Sigmoid colon (tissue), 7 donors: ENCODE measurements at places on chromosomes 2 and 18. TPM values are rescaled to one million over a fixed set of nuclear protein-coding genes. Genes with fewer than 3 reads are reported as not detected.

DNA sequence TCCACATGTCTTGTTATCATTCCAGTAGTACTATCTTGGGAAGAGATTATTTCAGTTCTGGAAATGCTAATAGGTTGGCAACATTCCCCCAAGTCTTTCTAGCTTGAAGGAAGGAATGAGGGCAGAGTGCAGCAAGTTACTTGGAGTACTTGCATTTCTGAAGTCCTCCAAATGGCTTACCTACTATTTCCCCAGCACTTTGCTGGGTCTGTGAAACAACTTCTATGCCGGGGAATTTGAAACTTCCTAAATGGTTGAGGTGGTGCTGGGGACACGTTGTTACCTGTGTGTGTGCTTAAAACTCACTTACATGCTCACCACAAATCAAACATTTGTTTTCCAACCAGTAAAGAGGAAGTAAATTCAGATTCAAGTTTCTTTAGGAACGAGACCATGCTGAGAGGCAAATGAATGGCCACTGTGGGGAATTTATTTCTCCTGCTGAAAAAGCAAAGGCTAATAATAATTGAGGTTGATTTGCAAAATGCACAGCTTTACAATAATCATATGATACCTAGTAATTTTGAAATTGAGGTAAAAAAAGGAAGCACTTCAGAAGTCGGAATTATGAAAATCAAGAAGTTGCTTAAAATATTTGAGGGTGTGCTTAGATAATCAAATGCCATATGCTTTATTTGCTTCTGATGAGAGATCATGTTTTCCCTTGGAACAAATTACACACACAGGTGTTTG lies 1167.7 kb upstream of the ZEB2 start:
- H3K27ac ChIP-seq, result no peak overlapping the region
- H3K4me3 ChIP-seq, result no peak overlapping the region
- no peaks in the 10 kb centered on the region for H3K4me1 ChIP-seq
- no peak for DNase-seq
- H3K36me3 ChIP-seq, result no peaks in the 10 kb centered on the region

GRCh38 chr2:225526760-225527390 lies 127.4 kb downstream of the NYAP2 start:
- no peak for DNase-seq
- no peak overlapping the region for H3K4me3 ChIP-seq
- H3K4me1 ChIP-seq, result no peaks in the 10 kb centered on the region
- no peak overlapping the region for H3K27ac ChIP-seq

DNA sequence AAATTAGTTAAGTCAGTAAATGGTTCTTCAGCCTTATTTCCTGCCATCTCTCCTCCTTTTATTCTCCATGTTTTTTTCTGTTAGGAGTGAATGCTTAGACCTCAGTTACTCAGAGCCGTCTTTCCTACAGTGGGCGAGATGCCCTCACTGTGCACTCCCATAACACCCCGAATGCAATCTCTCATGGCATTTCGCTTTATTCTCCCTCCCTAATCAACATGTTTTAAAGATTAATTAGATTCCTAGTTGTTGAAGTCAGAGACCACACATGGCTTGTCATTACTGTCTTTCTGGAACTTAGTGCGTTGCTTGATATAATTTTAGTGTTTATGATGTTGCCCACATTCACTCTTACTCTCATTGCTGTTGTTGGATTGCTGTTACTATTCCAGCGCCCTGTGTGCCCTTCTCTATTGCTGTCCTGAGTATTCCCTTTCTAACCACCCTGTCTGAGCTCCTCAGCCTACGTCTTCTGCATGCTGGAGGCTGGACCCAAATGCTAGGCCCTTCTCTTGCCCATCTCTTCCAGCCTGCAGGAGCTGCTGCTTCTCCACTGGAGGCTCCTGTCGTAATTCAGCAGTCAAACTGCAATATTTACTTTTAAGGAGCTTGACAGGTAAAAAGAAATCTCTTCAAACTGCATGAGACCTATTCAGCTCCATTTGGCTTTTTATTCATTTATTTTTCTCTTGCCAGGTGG lies 99.3 kb downstream of the MAP2 start:
- no peak for DNase-seq
- no peak overlapping the region for H3K4me3 ChIP-seq
- no peak overlapping the region for H3K27ac ChIP-seq
- no peaks in the 10 kb centered on the region for H3K27me3 ChIP-seq
- no peaks in the 10 kb centered on the region for H3K36me3 ChIP-seq

Gene PSMA8
- not detected for total RNA-seq

DNA sequence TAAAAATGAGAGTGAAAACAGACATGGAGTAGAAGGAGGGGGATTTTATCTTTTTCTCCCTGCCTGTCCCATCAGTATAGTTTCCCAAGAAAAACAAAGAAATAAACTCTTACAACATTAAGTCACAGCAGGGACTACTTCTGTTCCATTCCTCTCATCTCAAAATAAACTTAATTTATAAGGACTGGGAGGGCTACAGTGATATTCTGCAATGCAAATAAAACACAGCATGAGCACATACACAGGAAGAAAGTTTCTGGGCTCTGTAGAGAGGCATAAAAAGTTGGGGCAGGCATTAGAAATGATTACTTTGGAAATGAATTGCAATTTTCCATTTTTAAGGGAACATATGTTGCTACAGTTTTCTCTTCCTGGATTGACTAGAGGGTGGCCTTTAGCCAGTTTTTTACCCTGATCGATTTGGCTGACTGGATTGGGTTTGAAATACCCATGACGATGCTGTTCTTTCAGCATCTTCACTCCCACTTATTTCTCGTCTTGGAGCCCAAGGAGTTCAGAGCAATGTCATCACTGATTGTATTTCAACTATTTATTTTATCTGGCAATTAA lies 157.1 kb downstream of the ACTR3 start:
- no peak overlapping the region for H3K4me3 ChIP-seq
- no peaks in the 10 kb centered on the region for H3K36me3 ChIP-seq
- no peaks in the 10 kb centered on the region for H3K4me1 ChIP-seq
- no peak for DNase-seq

Gene SLC9A4
- not detected for total RNA-seq

DNA sequence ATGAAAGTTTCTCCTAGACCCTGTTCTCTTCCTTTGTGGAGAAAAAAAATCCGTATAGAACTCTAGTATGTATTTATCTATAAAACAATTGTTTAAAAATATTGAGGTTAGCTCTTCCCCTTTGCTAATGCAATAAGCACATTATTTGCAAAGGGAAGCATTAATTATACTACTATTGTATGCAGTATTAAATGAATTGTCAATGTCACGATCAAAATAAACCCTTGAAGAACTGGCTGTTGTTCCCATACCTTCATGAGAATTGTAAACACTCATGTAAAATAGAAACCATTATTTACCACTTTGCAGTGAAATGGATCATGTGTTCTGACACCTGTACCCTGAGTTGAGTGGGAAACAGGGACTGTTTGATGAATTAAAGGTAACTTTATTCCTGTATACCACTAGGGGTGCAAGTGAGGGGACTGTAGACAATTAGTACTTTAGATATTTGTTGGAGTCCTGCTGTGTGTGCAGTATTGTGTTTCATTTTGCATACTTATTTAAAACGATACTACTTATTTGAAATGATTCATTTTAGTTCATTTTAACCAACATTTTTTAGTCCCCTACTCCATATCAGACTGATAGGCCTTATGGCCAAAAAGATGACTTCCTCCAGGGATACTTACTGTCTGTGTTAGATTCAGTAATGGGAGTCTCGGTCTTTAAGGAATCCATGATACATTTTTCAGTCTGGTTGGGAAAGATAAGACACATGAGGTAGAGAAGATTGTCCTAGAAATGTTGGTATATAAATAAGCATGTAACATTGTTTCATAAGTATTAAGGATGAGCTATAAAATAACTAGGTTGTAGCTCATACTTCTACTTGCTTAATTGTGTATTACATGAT lies 7.9 kb downstream of the PKP4 start:
- no peaks in the 10 kb centered on the region for H3K4me1 ChIP-seq
- H3K27me3 ChIP-seq, result no peaks in the 10 kb centered on the region
- DNase-seq, result no peak
- H3K36me3 ChIP-seq, result no peaks in the 10 kb centered on the region
- H3K27ac ChIP-seq, result no peak overlapping the region

DNA sequence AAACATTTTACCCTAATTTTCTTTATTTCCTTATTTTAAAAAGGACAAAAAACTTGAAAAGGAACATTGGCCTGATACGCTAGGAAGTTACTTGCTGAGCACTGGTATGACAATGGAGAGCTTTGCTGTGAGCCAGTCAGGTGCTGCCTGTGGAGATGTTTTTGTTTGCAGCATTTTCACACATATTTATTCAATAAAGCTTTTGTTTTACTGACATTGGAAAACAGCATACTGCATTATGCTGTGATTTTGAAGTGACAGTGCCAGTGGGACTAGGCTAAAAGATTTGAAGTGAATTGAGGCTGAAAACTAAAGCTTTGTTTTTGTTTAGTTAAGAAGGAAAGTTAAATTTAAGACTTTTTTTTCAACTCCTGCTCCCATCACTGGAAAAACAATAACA lies 470.7 kb upstream of the ZEB2 start:
- no peak overlapping the region for H3K27ac ChIP-seq
- H3K27me3 ChIP-seq, result no peaks in the 10 kb centered on the region
- H3K4me1 ChIP-seq, result no peaks in the 10 kb centered on the region
- DNase-seq, result no peak
- H3K4me3 ChIP-seq, result no peak overlapping the region

Gene CHRNG
- not detected for total RNA-seq

- H3K27ac ChIP-seq, result no peak overlapping the region
- peak; percentile 4 for DNase-seq
- no peaks in the 10 kb centered on the region for H3K36me3 ChIP-seq
- H3K4me1 ChIP-seq, result peaks cover 6% of the 10 kb centered on the region
- no peak overlapping the region for H3K4me3 ChIP-seq
These were observed 138.4 kb upstream of the HDAC4 start for GRCh38 chr2:239539083-239539775.

DNA sequence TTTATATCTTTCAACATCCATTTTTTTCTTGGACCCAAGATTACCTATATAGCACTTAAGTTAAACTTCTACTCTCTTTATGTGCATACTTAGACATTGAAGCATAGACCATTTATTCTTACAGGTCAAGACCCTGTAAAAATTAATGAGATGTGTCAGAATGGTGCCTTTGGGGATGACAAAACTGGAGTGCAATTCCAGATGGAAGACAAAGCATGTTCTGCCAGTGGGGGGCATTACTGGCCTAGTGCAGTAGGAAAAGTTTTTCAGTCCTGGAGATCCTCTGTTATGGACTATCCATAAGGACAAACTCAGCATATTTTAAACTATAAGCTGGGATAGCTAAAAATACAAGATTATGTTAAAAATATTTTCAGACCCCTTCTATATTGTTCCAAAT lies 57.8 kb upstream of the MMADHC start:
- H3K4me1 ChIP-seq, result no peaks in the 10 kb centered on the region
- H3K36me3 ChIP-seq, result no peaks in the 10 kb centered on the region
- no peak overlapping the region for H3K4me3 ChIP-seq
- no peak overlapping the region for H3K27ac ChIP-seq
- DNase-seq, result no peak

DNA sequence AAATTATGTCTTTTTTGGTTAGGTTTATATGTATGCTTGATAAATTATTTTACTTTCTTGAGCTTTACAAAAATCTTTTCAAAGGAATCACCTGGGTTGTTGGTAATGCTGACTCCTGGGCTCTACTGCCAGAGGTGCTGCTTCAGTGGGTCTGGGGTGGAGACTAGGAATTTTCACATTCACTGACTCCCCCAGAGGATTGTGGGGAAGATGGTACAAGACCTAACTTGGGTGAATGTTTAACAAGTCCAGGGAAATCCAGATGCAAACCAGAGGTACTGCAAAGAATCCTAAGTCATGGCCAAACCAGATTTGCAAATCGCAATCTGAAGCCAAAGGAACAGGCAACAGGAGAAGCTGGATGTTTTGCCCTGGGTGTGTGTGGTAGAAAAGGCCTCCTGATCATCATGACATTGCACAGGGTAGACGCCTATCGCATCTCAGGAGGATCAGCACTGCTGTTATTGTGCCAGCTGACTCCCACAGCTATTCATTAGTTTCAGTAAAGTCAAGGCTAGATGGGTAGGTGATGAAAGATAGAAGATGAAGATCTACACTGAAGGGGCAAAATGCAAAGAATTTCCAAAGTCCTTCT lies 185.2 kb downstream of the BARD1 start:
- no peaks in the 10 kb centered on the region for H3K36me3 ChIP-seq
- no peaks in the 10 kb centered on the region for H3K27me3 ChIP-seq
- no peak overlapping the region for H3K4me3 ChIP-seq
- no peak for DNase-seq
- no peak overlapping the region for H3K27ac ChIP-seq
